ENCODE measurements at places on chromosomes 16 and 17. TPM values are rescaled to one million over a fixed set of nuclear protein-coding genes. Genes with fewer than 3 reads are reported as not detected.

The KRTAP4-9 gene
- total RNA-seq, result not detected

The NPIPA2 gene
- total RNA-seq, result 2.8 TPM

The FAM20A gene
- total RNA-seq, result 0.98 TPM

The SLC2A4 gene
- total RNA-seq, result 1.4 TPM

DNA sequence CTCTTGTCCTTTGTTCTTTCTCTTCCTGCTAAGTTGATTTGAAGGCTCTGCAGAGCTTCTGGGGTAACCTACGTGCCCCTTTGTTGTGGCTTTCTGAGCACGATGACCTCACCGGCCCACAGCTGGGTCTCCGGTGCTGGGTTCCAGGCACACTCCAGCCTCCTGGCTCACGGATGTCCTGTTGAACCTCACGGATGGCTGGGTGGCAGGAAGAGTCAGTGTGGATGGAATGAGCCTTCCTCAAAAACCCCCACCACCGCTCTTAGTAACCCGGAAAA lies 116.0 kb downstream of the SOCS1 start:
- no peak for DNase-seq

Data from left colon (tissue), 2 donors.